ENCODE measurements at places on chromosomes 11 and 22.

DNA sequence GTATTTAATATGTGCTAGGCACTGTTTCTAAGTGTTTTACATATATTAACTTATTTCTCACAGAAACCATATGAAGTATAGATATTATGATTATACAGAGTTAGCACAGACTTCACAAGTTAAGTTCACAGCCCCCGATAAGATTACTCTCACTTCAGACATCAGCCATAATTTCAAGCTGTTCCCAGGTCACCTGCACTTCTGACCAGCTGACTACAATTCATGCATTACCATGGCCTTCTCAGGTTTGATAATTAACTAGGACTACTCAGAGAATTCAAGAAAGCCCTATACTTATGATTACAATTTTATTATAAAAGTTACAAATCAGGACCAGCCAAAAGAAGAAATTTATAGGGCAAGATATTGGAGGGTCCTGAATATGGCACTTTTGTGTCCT is 68.2 kb upstream of the RRM1 start:
- DNase-seq, result no peak

- no peak for DNase-seq
Observed at GRCh38 chr11:66815646-66816045, 27.6 kb upstream of the RCE1 start.

DNA sequence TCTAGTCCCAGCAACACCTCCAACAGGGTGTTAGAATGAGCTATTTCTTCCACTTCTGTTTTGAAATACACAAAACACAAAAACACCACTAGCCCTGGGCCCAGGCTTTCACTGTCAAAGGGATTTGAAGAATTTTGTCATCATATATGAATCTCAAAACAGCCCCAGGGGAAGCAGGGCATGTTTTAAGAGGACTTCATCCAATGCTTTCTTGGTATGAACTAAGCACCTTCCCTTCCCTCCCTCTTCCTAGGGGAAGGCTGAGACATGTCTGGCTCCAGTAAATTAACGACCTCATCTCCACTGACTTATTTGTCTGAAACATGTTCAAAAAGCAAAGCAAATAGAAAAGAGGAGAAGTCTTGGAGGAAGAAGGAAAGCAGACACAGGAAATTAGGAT is 75.7 kb upstream of the INCENP start:
- no peak for DNase-seq

GRCh38 chr22:49160261-49161001 is 667.2 kb downstream of the BRD1 start:
- DNase-seq, result no peak

DNA sequence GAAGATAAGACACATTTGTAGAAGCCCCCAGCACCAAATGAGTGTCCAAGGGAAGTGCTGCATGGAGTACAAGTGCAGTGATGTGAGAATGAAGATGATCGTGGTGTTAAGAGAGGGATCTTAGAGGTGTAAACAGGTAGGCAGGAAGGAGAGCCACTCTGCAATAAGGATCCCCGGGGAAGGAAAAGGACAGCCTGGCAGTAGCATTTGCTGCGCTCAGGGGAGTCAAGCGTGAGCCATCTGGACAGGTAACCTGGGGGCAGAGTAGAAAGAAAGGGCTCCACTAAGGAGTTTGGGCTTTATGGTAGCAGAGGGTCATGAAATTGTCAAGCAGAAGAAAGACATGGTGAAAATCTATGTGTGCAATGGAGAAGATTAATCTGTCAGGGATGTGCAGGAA is 587.2 kb downstream of the BUD13 start:
- DNase-seq, result no peak

DNA sequence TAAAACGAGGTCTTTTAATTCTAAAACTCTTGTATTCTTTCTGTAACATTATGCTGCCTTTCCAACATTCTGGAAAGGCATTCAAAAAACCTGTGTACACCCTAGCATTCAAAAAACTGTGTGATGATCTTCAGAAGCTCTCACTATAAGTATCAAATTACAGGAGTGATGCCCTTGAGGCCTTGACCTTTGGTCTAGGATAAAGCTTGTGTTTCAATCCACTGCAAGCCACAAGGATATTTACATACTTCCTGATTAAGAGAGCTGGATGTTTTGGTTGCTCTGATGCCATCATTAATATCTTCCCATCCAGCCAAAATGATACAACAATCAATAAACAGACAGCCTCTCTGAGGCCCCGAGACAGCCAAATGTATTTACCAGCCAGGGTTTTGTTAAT is 11.9 kb downstream of the CLPB start:
- DNase-seq, result no peak

- DNase-seq, result no peak
Observed at GRCh38 chr11:74009675-74010305, 905 bp upstream of the UCP3 start.
